Fibroblast of villous mesenchyme (primary cell): ENCODE measurements at places on chromosomes 7 and 10.

- DNase-seq = no peak
Observed at GRCh38 chr10:2949948-2950354, 117.4 kb upstream of the PFKP start.

DNA sequence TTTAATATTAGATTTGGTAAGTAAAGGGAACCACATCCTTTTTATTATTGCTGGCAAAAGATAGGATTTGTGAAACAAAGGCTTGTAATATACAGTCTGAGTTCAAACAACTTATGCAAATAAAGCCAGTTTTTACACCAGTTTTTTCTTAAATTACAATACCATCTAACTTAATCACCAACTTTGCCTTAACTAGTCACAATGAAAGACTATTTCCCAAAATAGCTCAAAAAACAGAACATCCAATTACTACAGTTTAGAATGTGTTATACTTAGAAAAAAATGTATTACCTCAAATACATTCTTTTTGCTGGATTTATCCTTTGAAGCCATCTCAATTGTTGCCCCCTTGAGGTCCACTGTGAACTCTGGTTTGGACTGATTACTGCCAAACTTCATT lies 108.5 kb downstream of the ARHGAP12 start:
- DNase-seq = no peak

DNA sequence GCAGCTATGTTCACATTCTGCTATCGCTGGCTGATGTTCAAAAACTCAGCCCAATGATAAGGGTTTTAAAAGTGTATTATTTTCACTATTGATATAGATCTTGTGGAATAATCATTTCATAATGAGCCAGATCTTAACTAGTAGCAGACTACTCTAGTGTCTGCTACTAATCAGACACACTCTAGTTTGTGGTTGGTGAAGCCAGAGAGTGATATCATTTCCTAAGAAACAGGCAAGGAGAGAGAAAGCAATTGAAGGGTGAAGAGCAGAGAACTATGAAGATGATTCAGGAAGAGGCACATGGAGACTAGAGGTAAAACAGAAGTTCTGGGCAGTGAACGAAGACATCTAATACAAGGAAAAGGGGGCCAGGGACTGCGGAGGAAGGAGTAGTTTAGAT lies 58.2 kb upstream of the BET1 start:
- peak; percentile 43 for DNase-seq

- no peak for DNase-seq
Observed at GRCh38 chr10:124864421-124865193, 63.0 kb downstream of the ABRAXAS2 start.

DNA sequence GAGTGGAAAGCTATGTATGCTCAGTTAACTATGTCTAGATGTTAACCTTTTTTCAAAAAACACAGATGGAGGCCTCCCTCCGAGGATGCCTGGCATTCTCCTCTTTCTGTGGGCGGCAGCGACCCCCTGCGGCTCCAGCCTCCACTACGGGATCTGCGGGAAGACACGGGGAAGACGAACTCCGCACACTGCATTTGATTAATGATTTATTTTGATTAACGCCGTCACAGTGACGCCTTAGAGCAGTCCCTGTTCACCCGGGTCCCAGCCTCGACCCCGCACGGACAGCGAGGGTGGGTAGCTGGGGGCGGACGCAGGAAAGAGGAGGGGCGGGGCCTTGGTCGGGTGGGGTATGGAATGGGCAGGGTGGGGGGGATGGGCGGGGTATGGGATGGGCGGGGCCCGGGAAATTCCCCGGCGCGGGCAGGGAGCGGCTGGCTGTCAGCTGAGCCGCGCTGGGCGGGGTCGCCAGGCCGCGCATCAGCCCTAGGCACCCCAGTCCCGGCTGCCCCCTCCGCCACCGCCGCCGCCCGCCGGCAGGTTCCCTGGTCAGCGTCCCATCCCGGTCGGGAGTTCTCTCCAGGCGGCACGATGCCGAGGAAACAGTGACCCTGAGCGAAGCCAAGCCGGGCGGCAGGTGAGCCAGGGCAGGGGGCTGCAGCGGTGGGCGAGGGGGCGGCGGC lies at the start of gene OPTN:
OPTN (plus strand) TSS at position 498 of the 683 bp plus-strand sequence. CDS start 8,960 bp downstream, outside the sequence.
- peak; percentile 87 for DNase-seq

GRCh38 chr10:132616170-132616995 lies 78.8 kb downstream of the INPP5A start:
- DNase-seq = no peak

- DNase-seq = peak; percentile 1
Observed at GRCh38 chr10:64733980-64734379, 1212.8 kb downstream of the REEP3 start.

DNA sequence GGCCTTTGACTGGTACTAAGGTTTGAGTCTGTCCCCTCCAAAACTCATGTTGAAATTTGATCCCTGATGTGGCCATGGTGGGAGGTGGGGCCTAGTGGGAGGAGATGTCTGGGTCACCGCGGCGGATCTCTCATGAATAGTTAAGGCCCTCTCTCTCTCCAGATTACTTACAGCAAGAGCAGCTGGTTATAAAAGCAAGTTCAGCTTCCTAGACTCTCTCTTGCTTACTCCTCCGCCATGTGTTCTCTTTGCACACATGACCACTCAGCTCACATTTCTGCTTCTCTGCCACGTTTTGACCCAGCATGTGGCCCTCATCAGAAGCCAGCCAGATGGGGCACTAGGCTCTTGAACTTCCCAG lies 29.9 kb upstream of the ZMIZ1 start:
- peak; percentile 78 for DNase-seq

- DNase-seq = no peak
Observed at GRCh38 chr7:151752816-151753595, 123.9 kb downstream of the PRKAG2 start.

GRCh38 chr10:22365644-22366434 lies 20.5 kb downstream of the SPAG6 start:
- DNase-seq = no peak

- DNase-seq = no peak
Observed at GRCh38 chr10:56844978-56845529, 484.0 kb upstream of the ZWINT start.

DNA sequence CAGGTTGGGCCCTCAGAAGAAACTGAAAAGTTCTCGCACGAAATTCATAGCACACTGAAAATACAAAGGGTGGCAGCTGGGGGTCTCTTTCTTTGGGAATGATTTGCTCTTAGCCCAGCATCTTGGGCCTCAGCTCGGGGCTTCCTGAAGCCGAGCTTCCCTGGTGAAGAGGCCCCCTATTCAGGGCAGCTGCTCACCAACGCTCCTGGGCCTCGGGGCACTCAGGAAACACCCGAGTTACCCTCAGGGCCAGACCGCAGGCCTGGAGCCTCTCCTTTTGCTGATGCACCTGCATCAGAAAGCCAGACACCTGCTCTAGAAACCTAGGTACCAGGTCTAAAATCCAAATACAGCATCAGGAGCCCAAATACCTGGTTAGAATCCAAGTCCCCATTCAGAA lies 85.5 kb downstream of the PTPRE start:
- no peak for DNase-seq

- no peak for DNase-seq
Observed at GRCh38 chr10:80603516-80603915, 65.8 kb downstream of the SH2D4B start.

DNA sequence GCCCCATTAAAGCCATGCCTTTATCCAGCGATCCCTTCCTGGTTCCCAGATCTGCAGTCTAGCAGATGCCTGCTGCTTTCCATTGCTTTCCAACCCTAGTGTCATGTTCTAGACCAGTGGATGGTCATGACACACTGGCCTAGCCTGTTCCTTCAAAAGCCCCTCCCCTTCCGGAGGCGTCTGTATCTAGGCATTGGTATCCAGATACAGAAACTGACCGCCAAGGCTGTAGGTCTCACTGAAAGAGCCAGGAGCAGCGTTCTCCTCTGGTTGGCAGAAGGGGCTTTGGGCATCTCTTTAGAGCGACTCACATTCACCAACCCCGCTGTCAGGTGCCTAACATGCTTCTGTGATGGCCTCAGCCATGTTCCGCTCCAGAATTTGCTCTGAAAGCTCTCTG lies 22.6 kb downstream of the JCAD start:
- DNase-seq = no peak

GRCh38 chr7:50742401-50742800 lies 40.3 kb downstream of the GRB10 start:
- no peak for DNase-seq

- DNase-seq = no peak
Observed at GRCh38 chr10:117950408-117950807, 96.3 kb downstream of the RAB11FIP2 start.

- peak; percentile 33 for DNase-seq
Observed at GRCh38 chr7:108824840-108825580, 255.3 kb downstream of the DNAJB9 start.

- no peak for DNase-seq
Observed at GRCh38 chr7:39560997-39561396, 5.2 kb upstream of the YAE1 start.

GRCh38 chr10:74081192-74081803 lies 69.3 kb downstream of the AP3M1 start:
- DNase-seq = peak; percentile 71

DNA sequence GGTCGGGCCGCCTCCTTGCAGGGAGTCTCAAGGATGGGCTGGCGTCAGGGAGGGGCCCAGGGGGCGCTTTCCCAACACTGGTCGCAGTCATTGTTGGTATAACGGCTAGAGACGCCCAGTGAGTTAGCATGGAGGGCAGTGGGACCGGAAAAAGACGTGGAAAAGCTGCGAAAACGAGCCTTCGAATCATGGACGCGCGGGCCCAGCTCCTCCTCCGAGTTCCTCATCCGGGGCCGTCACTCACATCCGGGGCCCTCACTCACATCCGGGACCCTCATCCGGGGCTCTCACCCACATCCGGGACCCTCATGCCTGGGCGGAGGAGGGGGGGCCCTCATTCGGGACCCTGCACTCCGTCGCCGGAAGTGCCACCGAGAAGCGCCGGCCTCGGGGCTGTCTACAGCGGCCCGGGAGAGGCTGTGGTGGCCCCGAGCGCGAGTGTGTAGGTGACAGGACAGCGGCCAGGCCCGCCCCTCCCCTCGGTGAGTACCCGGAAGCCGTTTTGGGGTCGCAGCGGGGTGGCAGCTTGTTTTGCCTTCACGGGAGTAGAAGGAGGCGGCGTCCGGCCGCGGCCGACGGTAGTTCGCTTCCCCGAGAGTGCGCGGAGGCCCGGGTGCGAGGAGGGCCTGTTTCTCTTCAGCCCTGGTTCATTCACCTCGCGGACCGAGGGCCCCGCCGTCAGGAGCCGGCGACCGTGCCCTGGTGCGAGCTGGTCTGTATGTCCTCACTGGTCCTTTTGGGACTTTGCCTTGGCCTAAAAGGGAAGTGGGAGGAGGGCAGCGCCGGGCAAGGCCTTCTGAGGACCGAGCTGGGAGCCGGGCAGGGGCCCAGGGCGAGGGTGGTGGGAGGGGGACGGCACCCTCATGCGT lies at the start of gene ZNF655:
ZNF655 (plus strand) TSS at position 337 of the 869 bp plus-strand sequence. CDS start 1,918 bp downstream, outside the sequence.
- DNase-seq = peak; percentile 93
